Gastroesophageal sphincter (tissue), 4 donors: ENCODE measurements at places on chromosomes 16 and 17. TPM values are rescaled to one million over a fixed set of nuclear protein-coding genes. Genes with fewer than 3 reads are reported as not detected.

APPBP2 gene
- total RNA-seq, result 37.5 TPM

OR1A1 gene
- total RNA-seq, result not detected

ACSM2B gene
- 0.13 TPM for total RNA-seq

ACSM5 gene
- total RNA-seq, result 4.8 TPM

SLC52A1 gene
- not detected for total RNA-seq

GINS2 gene
- total RNA-seq, result 0.78 TPM

DYNLRB2 gene
- not detected for total RNA-seq

HEATR9 gene
- total RNA-seq, result not detected

RNF222 gene
- total RNA-seq, result 0.23 TPM

PIK3R5 gene
- 8.9 TPM for total RNA-seq

PNMT gene
- total RNA-seq, result 6.7 TPM

KRT27 gene
- not detected for total RNA-seq

ENPP7 gene
- total RNA-seq, result not detected

TBC1D3K gene
- total RNA-seq, result not detected

JMJD8 gene
- total RNA-seq, result 97.4 TPM

CASKIN1 gene
- total RNA-seq, result 0.27 TPM

C1QTNF8 gene
- total RNA-seq, result not detected

PRSS21 gene
- total RNA-seq, result not detected

SDR42E2 gene
- not detected for total RNA-seq

SLC2A4 gene
- 200 TPM for total RNA-seq

SLFN12L gene
- 0.50 TPM for total RNA-seq

TBC1D28 gene
- not detected for total RNA-seq

CSH1 gene
- total RNA-seq, result not detected

TMC8 gene
- total RNA-seq, result 2.8 TPM

CLEC18B gene
- not detected for total RNA-seq

KRT24 gene
- 14.7 TPM for total RNA-seq

TLE7 gene
- total RNA-seq, result not detected

KRTAP2-2 gene
- not detected for total RNA-seq

LRRC36 gene
- total RNA-seq, result not detected

CFAP97D1 gene
- total RNA-seq, result not detected

KCNH6 gene
- total RNA-seq, result not detected

SPATA22 gene
- total RNA-seq, result 2.2 TPM

MPV17L gene
- 13.7 TPM for total RNA-seq

EFCAB3 gene
- not detected for total RNA-seq

KRTAP4-3 gene
- total RNA-seq, result not detected

UMOD gene
- not detected for total RNA-seq

CA5A gene
- not detected for total RNA-seq

C17orf67 gene
- total RNA-seq, result 1.1 TPM

SCO1 gene
- total RNA-seq, result 15.4 TPM

EEF2K gene
- 31.3 TPM for total RNA-seq

LRRC75A gene
- total RNA-seq, result 3.6 TPM

SEZ6 gene
- total RNA-seq, result not detected

CCL7 gene
- total RNA-seq, result not detected
